ENCODE measurements at places on chromosomes 5 and 9. TPM values are rescaled to one million over a fixed set of nuclear protein-coding genes. Genes with fewer than 3 reads are reported as not detected.
A peak's percentile ranks its signal among the peaks of the same experiment; 100 is the strongest.

GRCh38 chr9:112382501-112383364 lies 2.8 kb downstream of the HSDL2 start:
- H3K4me3 ChIP-seq, result no peak overlapping the region
- peak overlapping the region; percentile 9 for H3K27ac ChIP-seq
- H3K36me3 ChIP-seq, result no peaks in the 10 kb centered on the region
- no peak for DNase-seq

DNA sequence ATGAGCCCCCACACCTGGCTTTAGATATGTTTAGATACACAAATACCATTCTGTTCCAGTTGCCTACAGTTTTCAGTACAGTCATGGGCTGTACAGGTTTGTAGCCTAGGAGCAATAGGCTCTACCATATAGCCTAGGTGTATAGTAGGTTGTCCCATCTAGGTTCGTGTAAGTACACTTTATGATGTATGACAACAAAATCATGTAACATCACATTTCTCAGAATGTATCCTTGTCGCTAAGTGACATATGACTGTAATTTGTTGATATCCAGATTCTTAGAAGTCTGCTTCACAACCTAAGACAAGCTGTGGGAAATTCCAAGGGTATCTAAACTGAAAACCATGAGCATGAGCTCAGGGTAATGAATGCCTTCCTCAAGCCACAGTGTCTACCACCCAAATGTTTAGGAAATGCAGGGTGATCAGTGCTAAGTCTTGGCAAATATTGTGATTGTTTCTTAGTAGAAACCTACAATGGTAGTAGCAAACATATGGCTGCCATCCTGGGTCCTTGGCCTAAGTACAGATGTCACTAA lies 8.4 kb downstream of the ECM2 start:
- no peak for DNase-seq
- H3K4me3 ChIP-seq, result no peak overlapping the region
- no peak overlapping the region for H3K27ac ChIP-seq

- H3K4me3 ChIP-seq, result no peak overlapping the region
- peaks cover 16% of the 10 kb centered on the region for H3K4me1 ChIP-seq
- peaks cover 40% of the 10 kb centered on the region for H3K27me3 ChIP-seq
- H3K36me3 ChIP-seq, result no peaks in the 10 kb centered on the region
- no peak overlapping the region for H3K27ac ChIP-seq
Measured at GRCh38 chr5:138647261-138647788, 72.1 kb upstream of the HSPA9 start.

DNA sequence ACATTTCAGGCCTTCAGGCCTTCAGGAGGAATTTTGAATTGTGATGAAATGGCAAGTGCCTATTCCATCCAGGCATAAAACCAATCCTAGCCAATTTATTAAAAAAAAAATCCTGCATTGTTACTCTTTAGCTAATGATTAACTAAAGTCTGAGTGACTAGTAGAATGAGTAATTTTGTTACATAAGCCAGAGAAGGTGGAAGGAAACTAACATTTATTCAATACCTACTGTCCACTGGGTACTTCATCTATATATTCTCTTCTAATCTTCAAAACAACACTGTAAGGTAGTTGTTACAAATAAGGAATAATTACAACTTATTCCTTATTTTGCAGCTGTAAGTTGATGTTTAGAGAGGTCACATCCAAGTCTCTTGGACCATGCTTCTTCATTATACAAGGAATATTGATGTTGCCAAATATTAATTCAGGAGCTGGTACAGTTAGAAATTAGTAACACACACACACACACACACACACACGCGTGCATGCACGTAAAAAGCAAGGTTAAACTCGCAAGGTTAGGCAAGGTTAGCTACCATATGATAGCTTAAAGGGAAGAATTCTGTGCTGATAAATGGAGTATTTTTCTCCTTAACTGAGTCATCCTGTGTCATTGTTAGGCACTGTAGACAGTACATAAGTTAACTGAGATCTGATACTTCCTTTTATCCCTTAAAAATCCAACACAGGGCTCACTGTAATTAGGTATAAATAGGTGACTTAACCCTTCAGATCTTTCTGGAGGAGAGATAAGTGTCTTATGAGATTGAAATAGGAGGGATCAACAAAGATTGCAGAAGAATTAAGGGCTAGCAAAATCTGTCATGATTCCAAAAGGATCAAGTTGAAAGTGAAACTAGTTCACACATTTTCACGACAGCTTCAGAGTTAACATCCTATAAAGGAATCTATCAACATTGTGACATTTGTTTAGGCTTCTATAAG lies 596.9 kb downstream of the PDE4D start:
- peak overlapping the region; percentile 57 for H3K4me3 ChIP-seq
- no peaks in the 10 kb centered on the region for H3K27me3 ChIP-seq
- H3K4me1 ChIP-seq, result peaks cover 19% of the 10 kb centered on the region
- no peak for DNase-seq

GRCh38 chr9:33687779-33688178 lies 107.6 kb upstream of the PRSS3 start:
- H3K4me1 ChIP-seq, result peaks cover 3% of the 10 kb centered on the region
- no peaks in the 10 kb centered on the region for H3K36me3 ChIP-seq
- H3K4me3 ChIP-seq, result no peak overlapping the region
- peaks cover 43% of the 10 kb centered on the region for H3K27me3 ChIP-seq
- no peak for DNase-seq

GRCh38 chr9:121298016-121298538 lies 30.1 kb downstream of the GSN start:
- H3K36me3 ChIP-seq, result no peaks in the 10 kb centered on the region
- H3K4me1 ChIP-seq, result peaks cover 27% of the 10 kb centered on the region
- peak overlapping the region; percentile 88 for H3K4me3 ChIP-seq
- peaks cover 9% of the 10 kb centered on the region for H3K27me3 ChIP-seq
- no peak for DNase-seq
- H3K27ac ChIP-seq, result no peak overlapping the region

Gene NTNG2
- polyA plus RNA-seq, result 1.9 TPM

Gene IL6ST
- polyA plus RNA-seq, result 8.3 TPM

Gene GABBR2
- not detected for polyA plus RNA-seq

Gene ATG10
- polyA plus RNA-seq, result 5.1 TPM

Gene PCDH12
- polyA plus RNA-seq, result not detected

Gene GPRIN1
- 0.65 TPM for polyA plus RNA-seq
